ENCODE measurements at places on chromosomes 1 and 21. TPM values are rescaled to one million over a fixed set of nuclear protein-coding genes. Genes with fewer than 3 reads are reported as not detected.

NR1I3 gene
- total RNA-seq, result not detected

HES3 gene
- total RNA-seq, result not detected

TSTD1 gene
- total RNA-seq, result 26.0 TPM

ACBD3 gene
- total RNA-seq, result 52.9 TPM

ANKRD35 gene
- total RNA-seq, result 1.3 TPM

OR10Z1 gene
- total RNA-seq, result not detected

INKA2 gene
- 21.3 TPM for total RNA-seq

ICOSLG gene
- total RNA-seq, result 3.2 TPM

ZMYND12 gene
- 0.82 TPM for total RNA-seq

IFT25 gene
- total RNA-seq, result 15.9 TPM

TSPEAR gene
- not detected for total RNA-seq

Data from omental fat pad (tissue), 4 donors.